Central memory CD4-positive, alpha-beta T cell (primary cell): ENCODE measurements at places on chromosomes 4 and X.

DNA sequence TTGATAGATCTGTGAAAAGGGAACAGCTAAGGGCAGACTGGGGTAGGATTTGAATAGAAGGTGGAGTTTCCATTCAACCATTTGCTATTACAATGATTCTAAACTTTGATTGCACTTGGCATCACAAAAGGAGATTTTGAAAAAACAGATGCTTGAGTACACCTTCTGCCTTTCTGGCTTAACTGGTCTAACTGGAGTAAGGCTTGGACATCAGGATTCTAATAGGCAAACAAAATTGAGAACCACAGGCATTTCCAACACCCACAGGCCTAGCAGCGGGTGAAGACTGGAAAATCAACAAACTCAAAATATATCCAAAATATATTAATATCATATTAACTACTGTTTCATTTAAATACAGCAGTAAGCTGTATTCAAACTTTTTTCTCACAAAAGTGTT lies 1.9 kb upstream of the VEGFC start:
- no peak for DNase-seq

- DNase-seq, result no peak
Measured at GRCh38 chr4:122614621-122615020, 6.2 kb downstream of the IL21 start.

DNA sequence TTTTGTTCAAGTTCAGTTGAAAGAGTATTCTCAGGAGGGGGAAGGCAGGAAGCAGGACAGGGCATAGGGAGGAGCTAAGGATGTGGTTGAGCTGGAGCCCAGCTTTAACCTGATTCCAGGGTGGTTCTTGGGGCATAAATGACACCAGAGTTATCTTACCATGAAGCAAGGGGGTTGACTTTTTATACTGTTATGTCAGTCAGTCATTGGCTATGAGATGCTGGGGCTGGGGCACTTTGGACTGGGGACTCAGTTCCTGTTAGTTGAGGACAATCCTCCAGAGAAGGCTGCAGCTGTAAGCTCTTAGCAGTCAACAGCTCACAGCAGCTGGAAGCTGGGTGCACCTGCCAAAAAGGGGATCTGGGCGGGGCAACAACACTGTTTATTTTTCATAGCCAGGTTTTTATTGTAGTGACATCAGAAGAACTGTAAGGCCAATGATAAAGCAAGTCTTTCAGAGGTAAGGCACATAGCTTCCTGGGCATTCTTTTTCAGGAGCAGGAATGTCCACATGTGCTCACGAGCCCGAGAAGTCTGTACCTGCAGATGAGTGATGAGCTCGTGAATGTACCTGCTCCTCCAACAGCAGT lies 78.5 kb downstream of the MID1IP1 start:
- peak; percentile 12 for DNase-seq

GRCh38 chrX:153650959-153651358 lies 4.0 kb downstream of the DUSP9 start:
- no peak for DNase-seq

DNA sequence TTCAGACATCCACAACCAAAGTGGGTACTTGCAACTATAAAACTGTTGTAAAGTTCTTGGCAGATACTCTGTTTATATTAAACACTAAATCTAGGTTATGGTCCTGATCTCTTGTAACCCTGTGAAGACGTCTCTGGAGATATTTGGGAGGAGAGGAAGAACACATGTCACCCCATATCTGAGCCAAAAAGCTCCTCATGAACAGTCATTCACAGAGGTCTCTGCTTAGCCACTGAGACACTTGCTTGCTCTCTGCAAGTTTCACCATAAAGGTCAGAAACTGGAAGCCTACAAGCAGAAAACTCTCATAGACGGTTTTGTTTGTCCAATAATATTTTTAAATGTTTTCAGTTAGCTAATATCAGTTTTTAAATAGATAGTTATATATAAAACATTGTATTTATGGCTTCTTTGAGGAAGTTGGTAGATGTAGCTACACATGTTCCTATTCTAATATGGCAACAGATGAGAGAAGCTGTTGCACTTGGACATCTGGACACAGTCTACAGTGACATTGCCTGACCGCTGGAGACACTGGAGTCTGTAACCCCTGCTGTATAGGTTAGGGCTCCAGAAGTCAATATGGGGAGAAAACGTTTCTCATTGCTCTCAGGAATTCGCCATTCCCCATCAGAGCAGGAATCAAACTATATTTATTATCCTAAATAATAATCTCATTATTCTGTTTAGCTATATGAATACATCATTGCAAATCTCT lies 73.6 kb downstream of the C4orf46 start:
- no peak for DNase-seq

- no peak for DNase-seq
Measured at GRCh38 chr4:143531380-143531779, 17.9 kb downstream of the SMARCA5 start.

DNA sequence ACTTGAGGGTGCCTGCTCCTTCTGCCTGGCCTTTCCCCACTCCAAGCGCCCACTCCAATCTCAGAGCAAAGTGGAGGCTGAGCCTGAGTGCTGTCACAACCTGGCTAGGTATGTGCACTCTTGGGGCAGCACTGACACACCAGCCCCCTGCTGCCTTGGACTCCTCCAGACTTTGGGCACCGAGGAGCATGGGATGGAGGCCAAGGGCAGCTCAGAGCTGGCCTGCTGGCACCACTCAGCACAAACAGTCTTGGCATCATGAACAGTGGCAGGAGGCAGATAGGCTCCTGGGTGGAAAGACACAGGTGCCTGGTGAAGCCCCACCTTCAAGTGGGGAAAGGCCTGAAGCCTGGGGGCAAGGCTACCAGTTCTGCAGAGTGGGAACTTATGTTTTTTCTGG lies 91.8 kb downstream of the KCNIP4 start:
- no peak for DNase-seq

- no peak for DNase-seq
Measured at GRCh38 chrX:9164533-9165426, 130.9 kb upstream of the FAM9B start.

DNA sequence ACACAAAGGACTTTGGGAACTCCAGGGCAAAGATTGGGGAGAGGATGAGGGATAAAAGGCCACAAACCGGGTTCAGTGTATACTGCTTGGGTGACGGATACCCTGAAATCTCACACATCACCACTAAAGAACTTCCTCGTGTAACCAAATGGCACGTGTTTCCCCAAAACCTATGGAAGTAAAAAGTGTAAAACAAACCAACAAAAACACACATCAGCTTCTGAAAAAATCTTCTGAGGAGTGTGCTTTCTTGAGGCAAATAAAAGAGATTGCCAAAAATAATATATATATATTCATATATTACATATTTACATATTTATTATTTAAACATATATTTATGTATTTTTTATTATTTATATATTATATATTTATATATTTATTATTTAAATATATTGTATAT lies 3.9 kb downstream of the P2RY8 start:
- DNase-seq, result no peak

DNA sequence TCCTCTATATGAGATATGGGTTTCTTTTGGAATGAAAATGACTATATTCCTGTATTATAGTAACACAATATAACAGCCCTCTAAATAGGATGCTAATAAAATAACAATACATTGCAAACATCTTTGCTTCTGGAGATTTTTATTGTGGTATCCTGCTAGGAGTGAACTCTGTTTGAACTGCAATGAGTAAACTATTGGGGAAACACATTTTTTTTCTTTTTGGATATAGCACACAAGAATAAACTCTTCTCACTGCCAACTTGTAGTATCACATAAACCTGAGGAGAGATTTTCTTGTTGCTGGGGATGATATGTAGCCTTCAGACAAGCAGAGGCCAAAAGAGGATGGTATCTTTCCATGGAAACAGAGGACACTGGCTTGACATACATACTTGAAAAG lies 238.2 kb downstream of the C4orf33 start:
- no peak for DNase-seq

GRCh38 chrX:32045149-32045548 lies 973.3 kb upstream of the FTHL17 start:
- no peak for DNase-seq

GRCh38 chr4:187451776-187452175 lies 543.8 kb upstream of the ZFP42 start:
- no peak for DNase-seq

- no peak for DNase-seq
Measured at GRCh38 chr4:152166567-152166966, 369.3 kb downstream of the FBXW7 start.

- DNase-seq, result no peak
Measured at GRCh38 chr4:141065872-141066271, 67.4 kb downstream of the RNF150 start.

- DNase-seq, result no peak
Measured at GRCh38 chr4:24862073-24862751, 50.6 kb downstream of the CCDC149 start.

DNA sequence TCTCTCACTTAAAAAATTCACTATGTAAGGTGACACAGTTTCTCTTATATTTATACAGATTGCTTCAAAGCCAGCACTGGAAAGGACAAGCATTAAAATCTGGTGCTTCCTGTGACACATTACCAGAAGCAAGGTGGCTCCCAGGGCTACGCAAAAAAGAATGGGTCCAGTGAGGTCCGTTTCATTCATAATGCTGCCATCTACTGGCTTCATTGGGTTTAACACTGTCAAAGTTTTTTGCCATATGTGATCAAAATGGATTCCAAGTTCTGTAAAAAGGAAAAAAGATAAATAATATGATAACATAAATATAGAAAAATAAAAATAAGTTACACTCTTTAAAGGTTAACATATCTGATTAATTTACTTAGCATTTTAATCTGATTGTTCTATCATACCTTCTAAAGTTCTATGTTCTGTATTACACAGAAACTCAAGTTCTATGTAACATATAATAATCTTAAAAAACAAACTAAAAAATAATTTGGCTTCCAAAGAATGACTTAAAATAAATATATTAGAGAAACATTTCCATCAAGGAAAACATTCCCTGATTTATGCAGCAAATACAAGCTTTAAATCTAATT lies 22.1 kb downstream of the YIPF7 start:
- peak; percentile 20 for DNase-seq

GRCh38 chr4:86357608-86358007 lies 2.2 kb downstream of the MAPK10 start:
- no peak for DNase-seq

GRCh38 chr4:35963974-35964515 lies 280.3 kb downstream of the ARAP2 start:
- no peak for DNase-seq

GRCh38 chr4:42339935-42340406 lies 57.3 kb upstream of the SHISA3 start:
- no peak for DNase-seq

DNA sequence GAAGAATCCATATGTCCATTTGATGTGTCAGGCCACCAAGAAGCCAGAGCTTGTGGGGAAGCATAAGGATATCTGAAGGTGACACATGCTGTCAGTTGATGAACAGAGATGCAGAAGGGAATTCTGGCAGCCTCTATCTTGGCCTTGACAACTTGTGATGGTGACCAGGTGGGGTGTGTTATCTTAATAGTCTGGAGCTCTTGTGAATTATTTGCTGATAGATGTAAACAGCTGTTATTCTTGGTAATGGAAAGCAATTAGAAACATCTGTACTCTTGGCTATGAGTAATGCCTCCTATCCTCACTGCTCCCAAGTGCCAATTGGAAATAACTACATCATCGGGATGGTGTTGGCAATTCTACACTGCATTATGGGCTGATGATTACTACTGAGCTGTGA lies 51.9 kb downstream of the NAA11 start:
- no peak for DNase-seq

- DNase-seq, result no peak
Measured at GRCh38 chrX:110759785-110760184, 35.8 kb downstream of the CHRDL1 start.

DNA sequence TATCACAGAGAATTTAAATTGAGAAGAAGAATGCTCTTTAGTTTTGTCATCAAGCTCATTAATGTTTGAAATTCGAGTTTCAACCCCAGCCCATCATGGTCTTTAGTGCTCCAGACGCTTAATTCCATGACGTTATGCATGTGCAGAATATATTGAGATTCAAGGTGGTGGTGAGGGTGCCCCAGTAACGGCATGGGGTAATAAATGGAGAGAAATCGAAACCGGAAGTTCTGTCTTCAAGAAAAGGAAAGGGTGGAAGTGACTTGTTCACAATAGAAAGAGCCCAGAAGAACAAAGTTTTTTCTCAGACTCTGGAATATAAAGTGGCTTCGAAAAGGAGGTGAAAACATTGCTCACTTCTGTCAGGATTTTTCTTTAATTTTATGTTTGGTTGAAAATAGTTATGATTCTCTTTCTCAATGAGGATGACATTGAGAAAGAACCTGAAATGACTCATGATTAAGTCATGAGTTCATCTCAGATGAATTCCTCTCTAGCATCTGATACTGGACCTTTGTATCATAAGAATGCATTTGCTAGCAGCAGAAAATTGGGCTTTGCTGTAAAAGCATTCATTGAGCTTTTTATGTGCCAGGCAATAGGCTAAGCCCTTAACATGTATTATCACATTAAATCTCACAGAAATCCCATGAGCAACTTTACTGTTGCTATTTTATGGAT lies 779 bp upstream of the DDX60L start:
- peak; percentile 76 for DNase-seq

DNA sequence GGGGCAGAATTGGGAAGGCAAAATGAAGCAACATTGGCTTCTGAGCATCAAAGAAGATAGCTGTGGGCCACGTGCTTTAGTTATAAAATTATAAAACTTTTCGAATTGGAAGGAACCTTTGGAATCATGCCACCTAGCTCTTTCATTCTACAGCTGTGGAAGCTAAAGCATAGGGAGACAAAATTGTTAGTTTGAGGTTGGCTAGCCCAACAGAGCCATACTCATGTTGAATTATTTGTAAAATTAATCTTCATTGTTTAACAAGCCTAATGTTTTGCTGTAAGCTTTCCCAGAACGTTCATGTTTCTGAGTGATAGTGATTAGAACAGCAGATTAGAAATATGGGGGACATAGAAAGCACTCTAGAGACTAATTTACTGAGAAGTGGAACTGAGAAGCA lies 35.9 kb downstream of the HHIP start:
- DNase-seq, result no peak

- DNase-seq, result no peak
Measured at GRCh38 chrX:143429131-143429530, 88.1 kb downstream of the SPANXN3 start.

DNA sequence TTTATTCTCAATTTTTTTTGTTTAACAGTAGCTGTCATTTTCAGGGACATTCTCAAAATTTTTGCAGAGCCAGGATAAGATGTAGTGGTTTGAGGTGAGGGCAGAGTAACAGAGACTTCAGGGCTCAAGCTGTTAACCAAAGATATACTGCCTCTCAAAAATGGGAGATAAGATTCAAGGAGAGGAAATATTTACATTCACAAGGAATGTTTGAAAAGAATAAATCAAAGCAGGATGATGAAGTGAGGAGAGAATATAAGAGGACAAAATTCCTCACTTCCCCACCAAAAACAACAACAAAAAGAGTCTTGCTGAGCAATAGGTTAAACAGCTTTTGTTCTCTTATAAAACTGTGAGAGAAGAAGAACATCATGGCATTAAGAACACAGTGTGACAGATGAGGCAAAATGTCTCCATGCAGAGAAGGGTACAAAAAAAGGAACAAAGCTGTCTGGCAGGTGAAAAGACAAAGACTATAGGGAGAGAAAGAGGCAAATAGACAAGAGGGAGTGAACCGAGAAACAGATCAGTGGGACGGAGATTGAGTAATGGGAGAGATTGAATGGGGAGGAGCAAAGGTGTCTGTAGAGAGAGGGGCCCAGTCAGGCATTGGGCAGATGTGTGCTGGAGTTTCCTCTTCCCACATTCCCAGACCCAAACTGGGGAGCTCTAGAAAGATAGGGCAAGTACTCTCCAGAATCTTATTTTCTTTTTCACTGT lies 106.1 kb upstream of the TMEM150C start:
- DNase-seq, result no peak
